Calu3 (cell line): ENCODE measurements at places on chromosomes 7 and 10. TPM values are rescaled to one million over a fixed set of nuclear protein-coding genes. Genes with fewer than 3 reads are reported as not detected.

DNA sequence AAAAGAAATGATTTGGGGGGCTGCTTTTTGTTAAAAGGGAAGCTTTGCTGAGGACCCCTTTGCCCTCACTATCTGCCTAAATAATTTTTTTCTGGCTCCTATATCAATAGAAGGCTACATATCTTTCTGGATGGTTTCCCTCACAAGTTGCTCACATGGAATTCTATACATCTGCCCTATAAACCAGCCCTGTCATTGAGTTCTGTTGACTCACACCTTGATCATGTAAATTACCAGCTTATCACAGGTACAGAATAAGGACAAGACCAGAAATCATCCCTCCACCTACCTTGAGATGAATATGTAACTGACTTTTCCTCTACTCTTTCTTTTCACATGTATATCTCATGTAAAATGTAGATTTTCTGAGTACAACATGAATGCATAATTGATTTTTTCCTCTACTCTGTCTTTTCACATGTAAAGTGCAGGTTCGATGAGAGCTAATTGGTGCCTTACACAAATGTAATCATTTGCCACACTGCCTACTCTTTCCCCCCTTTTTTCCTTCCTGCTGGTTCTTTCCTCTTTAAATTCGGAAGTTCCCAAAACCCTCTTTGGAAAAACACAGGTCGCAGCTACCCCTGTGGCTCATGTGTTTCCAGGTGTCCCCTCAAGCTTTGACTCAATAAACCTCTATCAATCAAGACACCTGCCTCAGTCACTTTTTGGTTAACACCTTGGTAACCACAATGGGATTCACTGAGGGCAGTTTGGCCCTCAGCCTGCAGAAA, 12.5 kb downstream of the CYP3A43 start:
- no peak for DNase-seq

- DNase-seq: no peak
These were observed 58.0 kb downstream of the STK31 start for GRCh38 chr7:23768022-23768421.

DNA sequence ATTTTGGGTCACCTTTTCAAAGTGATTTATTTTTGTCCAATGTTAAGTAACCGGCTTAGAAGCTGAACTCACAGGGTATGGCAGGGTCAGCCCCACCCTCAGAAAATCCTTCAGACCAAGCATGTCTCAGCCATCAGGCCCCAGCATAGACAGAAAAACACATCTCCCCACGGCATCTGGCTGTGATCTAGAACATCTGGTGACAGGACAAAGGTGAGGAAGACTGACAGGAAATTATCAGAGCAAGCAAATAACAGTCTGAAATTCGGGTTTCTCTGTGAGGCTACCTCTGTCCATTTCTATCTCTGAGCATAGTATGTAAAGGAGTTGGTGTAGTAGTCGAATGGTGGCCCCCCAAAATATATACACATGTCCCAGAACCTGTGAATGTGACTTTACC, 177.0 kb upstream of the C1GALT1 start:
- DNase-seq: no peak

GRCh38 chr7:152751449-152752141, 8.0 kb upstream of the ACTR3B start:
- no peak for DNase-seq

GRCh38 chr7:82616059-82616728, 172.6 kb upstream of the CACNA2D1 start:
- no peak for DNase-seq

DNA sequence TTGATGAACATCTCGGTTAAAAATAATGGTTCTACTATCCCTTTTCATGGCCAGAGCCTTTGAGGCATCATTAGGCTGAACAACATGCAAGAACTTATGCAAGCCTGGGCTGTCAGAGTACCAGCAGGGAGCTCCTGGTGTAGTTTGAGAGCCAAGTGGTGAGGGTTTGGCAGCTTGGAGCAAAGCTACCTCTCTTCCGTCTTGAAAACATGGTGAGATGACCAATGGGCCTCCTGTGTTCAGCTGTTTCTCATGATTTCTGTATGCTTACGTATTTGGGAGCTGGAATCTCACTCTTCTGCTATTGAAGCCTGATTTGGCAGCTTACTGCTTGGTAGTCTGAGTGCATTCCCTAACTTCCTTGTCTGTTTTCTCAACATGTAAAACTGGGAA, 150.4 kb downstream of the CXCL12 start:
- DNase-seq: no peak

- peak; percentile 44 for DNase-seq
These were observed 9.8 kb upstream of the PARD3 start for GRCh38 chr10:34824870-34825269.

DNA sequence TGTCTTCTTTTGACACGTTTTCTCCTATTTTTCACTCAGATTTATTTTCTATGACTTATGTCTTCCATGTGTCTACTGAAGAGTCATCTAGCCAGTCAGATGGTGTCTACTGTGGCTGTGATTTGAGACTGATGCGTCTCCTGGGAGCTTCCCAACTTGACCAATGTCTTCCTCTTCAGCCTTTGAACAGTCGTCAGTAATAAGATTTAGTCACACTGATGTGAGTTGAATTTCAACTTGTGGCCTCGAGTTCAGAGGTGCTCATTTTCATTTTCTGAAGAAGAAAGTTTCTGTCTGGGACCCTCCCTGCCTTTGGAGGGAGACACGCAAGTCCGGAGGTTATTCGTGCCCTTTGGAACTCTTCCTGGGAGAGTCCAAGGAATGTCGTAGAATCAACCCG, 221.9 kb upstream of the INHBA start:
- no peak for DNase-seq

GRCh38 chr10:31668326-31668725, 260.3 kb downstream of the ARHGAP12 start:
- DNase-seq: no peak

GRCh38 chr7:97971990-97972943, 17.7 kb downstream of the OCM2 start:
- peak; percentile 80 for DNase-seq

DNA sequence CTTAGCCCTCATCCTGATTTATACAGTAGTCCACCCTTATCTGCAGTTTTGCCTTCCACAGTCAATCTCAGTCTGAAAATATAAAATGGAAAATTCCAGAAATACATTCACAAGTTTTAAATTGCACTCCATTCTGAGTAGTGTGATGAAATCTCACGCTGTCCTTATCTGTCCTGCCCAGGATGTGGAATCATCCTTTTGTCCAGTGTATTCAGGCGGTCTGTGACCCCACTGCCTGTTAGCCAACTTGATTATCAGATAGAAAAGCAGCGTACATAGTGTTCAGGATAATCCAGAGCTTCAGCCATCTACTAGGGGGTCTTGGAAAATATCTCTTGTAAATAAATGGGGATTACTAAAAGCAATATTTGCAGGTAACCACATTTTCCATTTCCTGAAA, 146.3 kb downstream of the MALRD1 start:
- no peak for DNase-seq

GRCh38 chr7:80415522-80415921, 96.3 kb downstream of the GNAT3 start:
- no peak for DNase-seq

GRCh38 chr7:68155676-68156075, 1159.0 kb downstream of the TYW1 start:
- DNase-seq: no peak

GRCh38 chr7:55557666-55558188, 14.6 kb downstream of the VOPP1 start:
- no peak for DNase-seq

DNA sequence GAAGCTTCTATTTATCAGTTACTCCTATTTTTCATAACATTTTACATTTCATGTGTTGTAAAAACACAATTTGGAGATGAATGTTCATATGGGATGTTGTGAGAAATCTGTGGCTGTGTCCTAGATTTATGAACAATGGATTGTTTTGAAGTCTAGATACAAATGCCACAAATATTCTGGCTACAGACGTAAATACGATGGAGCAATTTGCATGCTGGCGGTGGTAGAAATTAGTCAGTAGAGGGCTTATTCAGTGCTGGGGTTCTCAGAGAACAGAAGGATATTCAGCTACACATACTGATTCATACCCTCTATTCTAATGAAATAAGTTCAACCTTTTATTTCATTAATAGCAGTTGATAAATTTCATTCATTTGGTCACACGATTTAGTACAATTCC, 48.8 kb downstream of the PLPP4 start:
- DNase-seq: no peak

GRCh38 chr7:3730276-3730675, 429.2 kb downstream of the SDK1 start:
- DNase-seq: no peak

DNA sequence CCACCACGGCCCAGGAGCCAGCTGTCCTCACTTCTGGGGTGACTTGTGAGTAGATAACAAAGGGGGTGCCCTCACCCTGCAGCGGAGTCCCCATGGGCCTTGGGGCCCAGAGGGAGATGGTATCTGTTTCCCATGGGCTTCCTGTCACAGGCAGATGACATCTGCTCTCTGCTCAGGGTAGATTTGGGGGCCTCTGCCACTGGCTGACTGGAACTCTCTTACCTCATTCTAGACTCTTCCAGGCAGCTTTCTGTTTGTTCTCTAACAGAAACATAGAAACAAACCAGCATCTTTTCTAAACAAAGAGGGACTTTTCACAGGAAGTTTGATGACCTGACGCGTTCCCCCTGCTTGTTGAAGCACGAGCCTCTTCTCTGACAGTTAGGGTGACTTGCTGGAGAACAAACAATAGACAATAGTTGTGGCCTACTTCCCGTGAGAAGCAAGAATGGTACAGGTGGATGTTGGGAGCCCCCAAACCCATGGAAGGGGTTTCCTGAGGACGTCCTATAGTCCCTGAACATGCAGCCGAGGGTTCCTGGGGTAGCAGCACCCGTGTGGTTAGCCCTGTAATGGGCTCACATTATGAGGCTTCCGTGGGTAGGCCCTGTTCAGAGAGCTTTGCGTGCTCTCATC, 61.6 kb downstream of the GRK5 start:
- no peak for DNase-seq

DNA sequence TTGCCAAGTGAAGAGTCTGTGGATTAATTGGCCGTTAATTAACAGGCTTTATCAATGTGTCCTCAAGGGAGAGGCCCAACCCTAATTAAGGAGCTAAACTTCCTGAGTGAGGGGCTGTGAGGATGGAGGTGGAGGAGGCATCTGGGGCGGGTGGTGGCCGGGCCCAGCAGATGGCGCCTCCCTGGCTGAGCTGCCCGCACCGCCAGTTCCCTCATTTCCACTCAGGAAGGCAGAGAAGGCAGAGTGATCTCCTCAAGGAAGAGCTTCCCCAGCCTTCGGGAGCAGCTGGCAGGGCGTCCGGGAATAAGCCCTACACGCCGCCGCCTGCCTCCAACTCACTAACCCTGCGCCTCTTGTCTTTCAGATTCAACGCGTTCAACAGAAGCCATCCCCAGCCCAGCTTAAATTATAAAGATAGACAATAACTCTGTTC, 112.2 kb downstream of the CYTH3 start:
- DNase-seq: peak; percentile 58

- DNase-seq: no peak
These were observed 126.2 kb downstream of the CCNY start for GRCh38 chr10:35462491-35462934.

GRCh38 chr10:48451969-48452878, 145.7 kb downstream of the MAPK8 start:
- DNase-seq: no peak

GRCh38 chr10:33781606-33782395, 447.3 kb upstream of the NRP1 start:
- DNase-seq: no peak

DNA sequence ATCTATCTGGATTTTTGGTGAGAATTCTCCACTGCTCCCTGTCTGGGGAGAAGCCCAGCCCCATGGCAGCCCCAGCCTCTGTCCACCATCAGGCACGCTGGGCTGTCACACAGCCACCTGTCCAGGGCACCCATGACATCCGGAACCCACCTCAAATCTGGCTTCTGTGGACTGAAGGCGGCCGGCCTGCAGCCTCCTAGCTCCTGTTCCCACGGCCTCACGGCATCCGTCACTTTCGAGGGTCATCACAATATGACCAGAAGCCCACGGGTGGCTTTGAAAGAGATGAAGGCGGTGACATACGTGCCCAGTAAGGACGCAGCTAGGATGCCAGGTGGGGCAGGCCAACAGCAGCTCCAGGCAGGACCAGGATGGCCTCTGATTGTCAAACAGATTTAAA, 140.9 kb downstream of the PTPRN2 start:
- DNase-seq: no peak

GRCh38 chr10:128543151-128543550, 416.9 kb upstream of the MKI67 start:
- no peak for DNase-seq

DNA sequence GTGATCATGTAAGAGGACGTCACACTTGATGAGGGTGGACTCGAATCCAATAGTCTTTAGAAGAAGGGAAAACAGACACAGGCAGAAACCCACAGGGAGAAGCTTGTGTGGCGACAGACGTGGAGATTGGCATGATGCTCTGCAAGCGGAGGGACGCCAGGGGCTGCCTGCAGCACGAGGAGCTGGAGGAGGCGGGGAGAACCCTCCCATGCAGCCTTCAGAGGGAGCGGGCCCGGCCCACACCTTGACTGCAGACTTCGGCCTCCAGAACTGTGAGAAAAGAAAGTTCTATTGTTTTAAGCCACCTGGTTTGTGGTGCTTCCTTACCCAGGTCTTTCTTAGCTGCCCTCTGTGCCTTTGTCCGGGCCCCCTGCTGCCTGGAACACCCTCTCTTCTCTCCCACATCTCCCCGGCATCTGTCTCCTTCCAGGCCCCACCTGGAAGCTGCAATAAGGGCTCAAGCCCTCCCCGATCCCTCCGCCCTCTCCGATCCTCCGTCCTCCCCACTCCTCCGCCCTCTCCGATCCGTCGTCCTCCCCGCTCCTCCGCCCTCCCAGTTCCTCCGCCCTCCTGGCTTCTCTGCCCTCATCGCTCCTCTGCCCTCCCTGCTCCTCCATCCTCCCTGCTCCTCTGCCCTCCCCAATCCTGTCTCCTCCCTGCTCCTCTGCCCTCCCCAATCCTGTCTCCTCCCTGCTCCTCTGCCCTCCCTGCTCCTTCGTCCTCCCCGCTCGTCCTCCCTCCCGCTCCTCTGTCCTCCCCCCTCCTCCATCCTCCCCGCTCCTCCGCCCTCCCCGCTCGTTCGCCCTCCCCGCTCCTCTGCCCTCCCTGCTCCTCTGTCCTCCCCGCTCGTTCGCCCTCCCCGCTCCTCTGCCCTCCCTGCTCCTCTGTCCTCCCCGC, 17.4 kb upstream of the PRKAG2 start:
- DNase-seq: no peak

GRCh38 chr7:157719008-157719682, 382.3 kb downstream of the DNAJB6 start:
- no peak for DNase-seq

DNA sequence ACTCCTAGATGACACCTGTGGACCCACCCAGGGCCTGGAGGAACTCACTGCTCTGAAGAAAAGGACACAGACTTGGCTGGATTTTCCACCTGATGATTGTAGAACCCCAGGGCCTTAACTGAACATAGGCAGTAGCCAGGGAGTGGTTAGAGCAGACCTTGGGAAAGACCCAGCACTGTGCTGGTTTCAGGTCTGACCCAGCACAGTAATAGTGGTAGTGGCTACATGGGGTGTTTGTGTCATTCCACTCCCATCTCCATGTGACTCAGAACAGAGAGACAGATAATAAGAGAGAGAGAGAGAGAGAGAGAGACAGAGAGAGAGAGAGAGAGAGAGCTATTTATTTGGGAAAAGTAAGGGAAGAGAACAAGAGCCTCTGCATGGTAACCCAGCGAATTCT, 239.1 kb upstream of the MEOX2 start:
- no peak for DNase-seq

Gene VSIR
- 30.1 and 46.1 TPM in 2 replicates for total RNA-seq

Gene KCNMA1
- total RNA-seq: 0.45 and 0.59 TPM in 2 replicates

Gene CPA2
- not detected in 2 replicates for total RNA-seq

Gene CYP2C19
- total RNA-seq: 3.6 and 4.5 TPM in 2 replicates

Gene PARD3
- 57.6 and 62.4 TPM in 2 replicates for total RNA-seq

Gene ASZ1
- not detected in 2 replicates for total RNA-seq

Gene METTL27
- total RNA-seq: 14.3 TPM in 2 replicates

Gene PCDH15
- not detected in 2 replicates for total RNA-seq

Gene HOXA6
- 11.4 and 12.4 TPM in 2 replicates for total RNA-seq

Gene SEM1
- total RNA-seq: 59.8 and 71.2 TPM in 2 replicates
